ENCODE measurements at places on chromosomes 2 and 18. TPM values are rescaled to one million over a fixed set of nuclear protein-coding genes. Genes with fewer than 3 reads are reported as not detected.
A peak's percentile ranks its signal among the peaks of the same experiment; 100 is the strongest.

DNA sequence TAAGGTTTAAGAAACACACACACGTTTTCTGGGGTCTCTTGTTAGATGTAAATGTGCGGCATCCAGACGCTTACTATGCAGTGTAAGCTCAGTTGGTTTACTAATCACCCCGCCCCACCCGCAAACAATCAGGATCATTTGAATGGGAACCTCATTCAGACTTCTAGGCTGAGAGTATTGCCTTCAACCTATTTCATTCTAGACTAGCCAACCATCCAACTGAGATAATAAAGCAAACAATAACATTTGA lies 1.3 kb upstream of the FIGN start:
- no peak for DNase-seq

DNA sequence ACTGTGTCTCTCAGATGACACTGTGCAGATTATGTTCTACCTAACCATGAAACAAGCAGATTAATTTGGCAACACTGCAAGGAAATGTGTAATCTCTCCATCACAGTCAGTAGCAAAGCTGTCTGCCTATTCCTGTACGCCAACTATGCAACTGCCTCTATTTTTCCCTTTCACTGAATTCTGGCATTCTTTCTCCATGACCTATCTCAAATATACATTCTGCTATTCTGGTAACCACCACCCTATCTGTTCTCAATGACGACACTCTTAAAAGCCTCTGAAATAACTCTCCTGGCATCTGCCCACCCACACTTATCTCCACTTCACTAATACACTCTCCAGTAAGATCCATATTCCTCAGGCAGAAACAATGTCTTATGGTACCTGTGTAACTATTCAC lies 78.7 kb downstream of the ABCA12 start:
- no peak for DNase-seq

DNA sequence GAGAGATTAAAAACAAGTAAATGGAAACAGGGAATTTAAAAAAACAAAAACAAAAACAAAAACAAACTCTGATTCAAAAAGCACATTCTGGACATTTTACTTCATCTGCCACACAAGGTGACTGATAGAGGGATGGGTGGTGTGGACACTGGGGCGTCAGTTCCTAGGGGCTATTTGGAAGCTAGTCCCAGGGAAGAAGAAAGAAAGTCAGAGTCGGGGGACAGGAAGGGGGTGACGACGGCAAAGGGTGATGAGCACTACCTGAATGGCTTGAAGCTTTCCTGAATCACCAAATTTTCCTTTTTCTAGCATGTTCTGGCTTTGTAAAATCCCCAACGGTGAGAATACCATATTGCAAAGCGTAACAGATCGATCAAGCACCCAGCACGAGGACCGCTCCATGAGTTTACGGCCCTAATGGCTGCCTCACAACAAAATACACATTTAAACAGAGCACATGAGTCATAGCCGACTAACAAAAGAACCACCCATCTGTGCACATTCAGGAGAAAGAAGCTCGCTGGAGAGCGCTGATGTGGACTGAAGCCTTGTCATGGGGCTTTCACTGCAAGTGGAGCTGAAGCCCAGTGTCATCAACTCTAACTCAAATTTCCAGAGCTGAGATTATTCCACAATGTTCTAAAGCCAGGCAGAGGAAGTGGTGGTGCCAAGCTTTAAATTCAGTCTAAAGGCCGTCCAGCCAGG lies 178.9 kb downstream of the LNPK start:
- DNase-seq, result no peak

- no peak for DNase-seq
Observed at GRCh38 chr2:160279813-160280465, 79.9 kb upstream of the ITGB6 start.

GRCh38 chr2:144521686-144522085 lies 1.8 kb upstream of the ZEB2 start:
- no peak for DNase-seq

GRCh38 chr2:112059671-112060070 lies 4.6 kb downstream of the TMEM87B start:
- DNase-seq, result no peak

DNA sequence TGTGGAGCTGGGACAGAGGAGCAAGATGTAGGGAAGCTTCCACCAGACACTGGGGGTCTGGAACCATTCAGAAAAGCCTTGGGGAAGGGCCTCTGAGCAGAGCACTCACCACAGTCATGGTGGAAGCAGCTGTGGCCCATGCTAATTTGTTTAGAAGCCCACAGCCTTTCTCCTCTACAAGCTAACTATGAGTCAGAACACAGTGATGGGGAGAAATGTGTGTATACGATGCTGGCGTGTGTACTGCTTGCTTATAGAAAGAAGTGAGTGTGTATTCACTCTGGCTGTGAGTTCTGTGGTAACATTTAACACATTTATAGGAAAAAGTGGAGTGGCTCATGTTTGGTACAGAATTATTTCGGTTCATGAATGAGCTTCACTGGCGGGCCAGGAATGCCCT lies 157.0 kb upstream of the ACAA2 start:
- no peak for DNase-seq

DNA sequence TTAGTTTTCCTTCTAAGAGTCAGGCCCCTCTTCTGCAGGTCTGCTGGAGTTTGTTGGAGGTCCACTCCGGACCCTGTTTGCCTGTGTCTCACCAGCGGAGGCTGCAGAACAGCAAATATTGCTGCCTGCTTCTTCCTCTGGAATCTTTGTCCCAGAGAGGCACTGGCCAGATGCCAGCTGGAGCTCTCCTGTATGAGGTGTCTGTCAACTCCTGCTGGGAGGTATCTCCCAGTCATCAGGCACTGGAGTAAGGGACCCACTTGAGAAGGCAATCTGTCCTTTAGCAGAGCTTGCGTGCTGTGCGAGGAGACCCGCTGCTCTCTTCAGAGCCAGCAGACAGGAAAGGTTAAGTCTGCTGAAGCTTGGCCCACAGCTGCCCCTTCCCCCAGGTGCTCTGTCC lies 4.8 kb downstream of the REG1B start:
- no peak for DNase-seq

- DNase-seq, result no peak
Observed at GRCh38 chr2:45990131-45990530, 307.1 kb upstream of the EPAS1 start.

- DNase-seq, result no peak
Observed at GRCh38 chr2:141517180-141517851, 613.5 kb downstream of the LRP1B start.

- DNase-seq, result no peak
Observed at GRCh38 chr2:221372159-221372884, 199.8 kb downstream of the EPHA4 start.

GRCh38 chr2:140862181-140862580 lies 1268.6 kb downstream of the LRP1B start:
- DNase-seq, result no peak

DNA sequence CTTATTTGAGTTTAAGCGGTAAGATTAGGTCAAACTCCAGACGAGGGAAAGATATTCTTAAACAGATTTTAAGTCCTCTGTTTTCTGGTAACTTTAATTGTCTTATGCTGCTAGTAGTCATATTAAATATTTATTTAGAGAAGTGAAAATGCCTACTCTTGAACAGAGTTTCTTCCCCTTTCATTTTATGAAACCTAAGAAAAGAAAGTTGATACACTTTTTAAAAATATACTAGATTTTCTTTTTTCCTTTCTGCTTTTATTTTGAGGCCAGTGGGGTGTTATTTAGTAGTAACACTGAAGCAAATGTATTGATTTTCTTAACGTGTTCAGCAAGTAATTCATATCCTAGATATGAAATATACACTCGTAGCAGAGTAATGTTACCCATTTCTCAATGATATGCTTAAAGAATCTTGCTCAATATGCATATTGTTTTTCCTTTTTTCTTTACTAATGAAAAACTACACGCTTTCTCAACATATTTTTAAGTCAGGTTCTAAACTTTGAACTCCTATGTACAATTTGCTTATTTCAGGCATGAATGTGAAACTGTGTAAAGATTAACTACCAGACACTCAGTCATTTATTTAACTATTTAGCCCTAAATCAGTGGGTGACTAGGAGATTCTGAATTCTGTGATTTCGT lies 691 bp downstream of the KYNU start:
- no peak for DNase-seq

DNA sequence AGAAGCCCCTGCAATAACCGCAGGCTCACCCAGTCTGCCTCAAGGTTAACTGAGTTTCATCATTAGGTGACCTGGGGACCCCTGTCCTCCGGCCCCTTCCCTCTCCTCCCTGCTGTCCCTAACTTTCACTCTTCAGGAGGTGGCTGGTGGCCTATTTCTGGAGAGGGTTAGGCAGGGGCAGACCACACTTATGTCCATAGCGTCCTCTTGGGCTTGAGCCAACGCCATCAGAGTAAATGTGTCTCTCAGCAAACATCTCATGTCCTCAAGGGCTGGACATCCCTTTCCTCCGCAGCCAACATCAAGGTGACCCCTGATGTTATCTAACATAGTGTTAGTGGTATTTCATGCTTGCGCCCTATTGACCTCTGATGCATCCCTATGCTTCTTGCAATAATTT lies 114.8 kb downstream of the BCL11A start:
- DNase-seq, result no peak

DNA sequence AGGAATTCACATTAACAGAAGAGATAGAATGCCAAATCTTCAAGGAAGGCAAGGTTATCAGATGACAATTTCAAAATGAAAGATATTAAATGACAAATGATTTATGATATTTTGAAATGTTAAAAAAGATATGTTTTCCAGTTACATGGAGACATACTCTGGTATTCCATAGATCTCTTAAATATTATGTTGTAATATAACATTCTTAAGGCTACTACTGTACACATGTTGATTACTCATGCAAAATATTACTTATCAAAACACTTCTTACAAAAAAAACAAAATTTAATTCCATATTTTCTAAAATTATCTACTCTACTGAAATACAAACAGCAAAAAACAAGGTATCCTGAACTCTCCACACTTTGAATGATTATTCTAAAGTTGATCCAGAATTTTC lies 22.9 kb downstream of the RTTN start:
- DNase-seq, result no peak

DNA sequence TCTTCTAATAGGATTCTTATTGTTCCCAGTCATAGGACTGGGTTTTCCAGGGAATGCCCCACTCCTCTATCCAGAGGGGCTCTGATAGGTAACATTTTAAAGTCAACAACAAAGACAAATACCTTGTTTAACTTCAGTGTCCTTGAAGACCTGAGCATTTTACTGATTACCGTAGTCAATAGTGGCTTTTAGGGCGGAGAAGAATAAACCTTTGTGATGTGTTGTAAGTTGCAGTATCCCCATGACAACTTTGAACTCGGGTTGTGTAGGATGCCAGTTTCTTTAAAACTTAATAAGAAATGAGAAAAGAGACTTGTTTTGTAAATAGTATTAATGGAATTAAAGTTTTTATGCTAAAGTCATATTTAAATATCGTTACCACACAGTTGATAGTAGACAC lies 6.0 kb downstream of the GATA6 start:
- DNase-seq, result no peak

- DNase-seq, result no peak
Observed at GRCh38 chr2:169300636-169301530, 61.5 kb downstream of the LRP2 start.

DNA sequence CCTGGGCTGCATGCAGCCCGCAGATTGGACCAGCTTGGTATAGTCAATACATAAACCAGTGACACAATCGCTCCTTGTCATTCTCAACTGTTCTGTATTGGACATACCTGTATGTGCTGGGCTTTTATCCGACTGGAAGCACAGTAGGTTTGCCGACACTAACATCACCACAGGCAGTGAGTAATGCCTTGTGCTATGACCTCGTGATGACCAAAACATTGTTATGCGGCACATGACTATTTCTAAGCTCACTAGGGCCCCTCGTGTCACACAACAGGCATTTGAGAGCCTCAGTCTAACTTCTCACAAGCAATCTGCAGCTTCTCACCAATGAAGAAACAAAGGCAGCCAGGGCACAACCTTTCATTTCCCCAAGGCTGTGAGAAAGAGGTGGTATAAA lies 320.8 kb downstream of the AFF3 start:
- no peak for DNase-seq

- no peak for DNase-seq
Observed at GRCh38 chr2:234753701-234754100, 198.1 kb upstream of the SH3BP4 start.

DNA sequence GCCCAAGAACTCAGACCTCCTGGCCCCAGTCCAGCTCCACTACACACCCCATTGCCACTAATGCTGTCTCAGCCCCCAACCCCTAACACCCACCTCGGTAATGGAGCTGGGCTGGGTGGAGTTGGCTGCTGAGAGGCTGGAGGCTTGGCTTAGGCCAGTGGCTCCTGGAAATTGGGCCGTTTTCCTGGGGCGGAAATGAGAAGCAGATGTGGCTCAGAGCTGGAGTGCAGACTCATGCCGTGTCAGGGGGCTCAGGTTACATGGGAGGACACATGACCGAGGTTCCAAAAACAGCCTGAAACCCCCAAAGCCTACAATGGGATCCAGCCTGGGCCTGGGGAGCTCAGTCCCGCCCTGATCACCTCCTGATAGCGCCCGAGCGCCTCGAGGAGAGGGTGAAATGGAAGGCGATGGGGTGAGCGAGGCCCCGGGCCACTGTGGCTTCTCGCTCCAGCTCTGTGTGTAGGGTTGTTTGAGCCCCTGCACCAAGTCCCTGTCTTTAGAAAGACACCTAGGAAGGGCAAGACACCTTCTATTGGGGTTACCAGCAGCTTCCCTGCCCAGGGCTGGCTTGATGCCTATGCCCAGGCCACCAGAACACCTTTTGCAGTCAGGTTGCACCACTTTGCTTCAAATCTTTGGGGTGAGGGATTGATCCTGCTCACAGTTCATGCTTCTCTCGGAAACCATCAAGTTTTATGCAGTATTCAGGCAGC lies 175.7 kb upstream of the HAAO start:
- no peak for DNase-seq

GRCh38 chr2:101109451-101110118 lies 41.6 kb downstream of the TBC1D8 start:
- peak; percentile 48 for DNase-seq

DNA sequence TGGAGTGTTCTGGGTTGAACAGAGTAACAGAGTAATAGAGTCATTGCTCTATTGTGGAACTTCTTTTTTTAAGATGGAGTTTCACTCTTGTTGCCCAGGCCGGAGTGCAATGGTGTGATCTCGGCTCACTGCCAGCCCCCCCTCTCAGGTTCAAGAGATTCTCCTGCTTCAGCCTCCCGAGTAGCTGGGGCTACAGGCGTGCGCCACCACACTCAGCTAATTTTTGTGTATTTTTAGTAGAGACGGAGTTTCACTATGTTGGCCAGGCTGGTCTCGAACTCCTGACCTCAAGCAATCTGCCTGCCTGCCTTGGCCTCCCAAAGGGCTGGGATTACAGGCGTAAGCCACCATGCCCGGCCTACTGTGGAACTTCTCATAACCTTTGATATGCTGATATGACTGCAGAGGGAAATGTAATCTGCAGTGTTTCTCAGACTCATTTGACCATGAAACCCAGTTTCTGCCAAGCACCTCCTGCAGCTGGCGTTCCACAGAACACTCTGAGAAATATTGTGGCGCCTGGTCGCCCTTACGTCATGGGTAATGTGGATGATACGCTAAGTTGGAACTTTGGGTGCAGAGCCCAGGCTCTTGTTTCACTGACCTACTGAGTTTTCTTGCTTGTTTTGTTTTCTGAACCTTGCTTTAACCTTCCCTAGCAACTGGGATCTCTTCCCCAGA lies 213.8 kb downstream of the BCL2 start:
- DNase-seq, result no peak

The SPR gene
- total RNA-seq, result 18.9 TPM

The KANSL1L gene
- total RNA-seq, result 31.7 TPM

The BUB1 gene
- 1.4 TPM for total RNA-seq

The CD8B2 gene
- 1.2 TPM for total RNA-seq

The VIL1 gene
- total RNA-seq, result not detected

The VWC2L gene
- total RNA-seq, result 12.0 TPM

Data from dorsolateral prefrontal cortex (tissue), 122 donors.